ENCODE measurements at places on chromosomes 3 and 15.

DNA sequence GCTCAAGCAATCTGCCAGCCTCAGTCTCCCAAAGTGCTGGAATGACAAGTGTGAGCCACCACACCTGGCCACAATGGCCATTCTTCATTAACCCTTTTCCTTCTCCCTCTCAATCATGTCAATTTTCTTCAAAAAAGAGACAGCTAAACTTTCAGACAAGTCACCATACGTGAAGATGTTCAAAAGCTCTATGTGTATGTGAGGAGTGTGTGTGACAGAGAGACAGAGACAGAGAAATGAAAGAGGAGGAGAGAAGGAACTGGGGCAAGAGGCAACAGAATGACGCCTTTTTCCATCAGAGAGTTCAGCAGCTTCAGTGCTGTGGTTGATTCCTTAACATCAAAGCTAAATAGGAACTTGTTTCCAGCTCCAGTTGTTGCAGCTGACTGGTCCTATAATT lies 27.4 kb downstream of the OSBPL10 start:
- no peak for DNase-seq

GRCh38 chr3:47362701-47363100 lies 18.1 kb upstream of the PTPN23 start:
- DNase-seq: no peak

GRCh38 chr3:53708001-53708621 lies 138.1 kb downstream of the CHDH start:
- DNase-seq: no peak

DNA sequence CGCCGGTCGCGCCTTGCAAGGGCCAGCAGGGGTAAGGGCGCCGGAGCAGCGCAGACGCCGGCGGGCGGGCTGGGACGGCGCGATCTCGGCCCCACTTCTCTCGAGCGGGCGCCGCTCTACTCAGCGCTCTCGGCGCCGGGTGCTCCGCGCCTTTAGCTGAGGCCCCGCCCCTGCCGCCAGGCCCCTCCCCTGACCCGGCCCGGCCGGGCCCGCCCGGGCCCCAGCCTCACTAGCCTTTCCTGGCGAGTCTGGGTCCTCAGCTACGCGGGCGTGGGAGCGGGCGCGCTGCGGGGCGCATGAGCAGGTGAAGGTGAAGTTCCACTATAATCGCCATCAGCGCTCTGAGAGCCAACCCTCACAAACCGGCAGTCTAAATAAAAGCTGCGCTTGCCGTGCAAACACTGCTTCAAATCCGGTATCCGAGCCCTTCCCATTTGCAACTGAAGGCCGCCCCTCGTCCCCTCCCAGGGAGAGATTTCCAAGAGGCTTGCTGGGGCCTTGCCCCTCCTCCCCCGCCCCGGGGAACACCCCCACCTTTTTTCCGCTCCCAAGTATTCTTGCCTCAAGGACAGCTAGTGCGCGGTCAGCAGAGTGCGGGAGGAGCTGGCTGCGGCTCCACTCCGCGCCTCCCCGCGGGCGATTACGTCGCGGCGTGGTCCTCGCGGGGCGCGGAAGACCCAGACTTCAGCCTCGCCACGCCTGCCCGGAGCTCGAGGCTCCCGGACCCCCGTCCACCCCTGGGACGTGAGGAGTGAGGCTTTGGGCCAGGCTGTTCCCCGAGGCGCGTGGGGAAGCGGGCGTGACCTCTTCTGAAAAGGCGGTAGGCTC lies at the start of gene RPP25:
RPP25 (minus strand) TSS at position 125 of the 828 bp plus-strand sequence. CDS start 189 bp downstream, outside the sequence.
- peak; percentile 70 for DNase-seq

- DNase-seq: peak; percentile 73
Observed at GRCh38 chr15:89430530-89431341, 65.6 kb downstream of the RHCG start.

- DNase-seq: no peak
Observed at GRCh38 chr3:50673931-50674330, 796 bp upstream of the DOCK3 start.

DNA sequence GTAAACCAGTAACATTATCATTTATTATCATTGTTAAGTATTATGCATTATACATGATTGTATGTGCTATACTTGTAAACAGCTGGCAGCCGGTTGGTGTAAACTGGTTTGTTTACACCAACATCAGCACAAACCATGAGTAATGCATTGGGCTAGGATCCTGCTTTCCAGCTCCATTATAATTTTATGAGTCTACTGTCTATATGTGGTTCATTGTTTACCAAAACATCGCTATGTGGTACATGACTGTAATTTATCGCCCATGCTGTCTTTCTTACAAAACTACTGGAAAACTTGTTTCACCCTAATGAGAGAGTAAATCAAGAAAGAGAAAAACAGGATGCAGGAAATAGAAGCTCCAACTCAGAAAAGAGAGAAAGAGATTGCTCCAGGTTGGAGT lies 224.8 kb upstream of the CBLB start:
- no peak for DNase-seq

GRCh38 chr3:62378921-62379320 lies 5.6 kb upstream of the FEZF2 start:
- DNase-seq: no peak

- no peak for DNase-seq
Observed at GRCh38 chr15:63860155-63860554, 26.4 kb upstream of the HERC1 start.

DNA sequence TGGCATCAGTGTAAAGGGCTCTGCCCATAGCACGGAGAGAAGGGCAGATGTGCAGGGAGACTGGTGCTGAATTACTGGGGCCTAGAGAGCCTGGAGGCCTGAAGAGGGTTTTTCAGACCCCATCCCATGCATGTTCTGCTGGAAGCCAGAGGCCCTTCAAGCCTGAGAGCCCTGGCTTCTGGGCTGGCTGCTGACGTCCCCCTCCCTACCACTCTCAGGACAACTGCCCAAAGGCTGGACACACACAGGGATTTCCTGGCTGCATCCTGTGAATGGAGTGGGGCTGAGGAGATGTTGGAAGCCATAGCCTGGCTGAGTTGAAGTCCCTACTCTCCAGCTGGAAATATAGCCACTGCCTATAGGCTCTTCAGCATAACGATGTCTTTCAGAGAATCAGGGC lies 16.9 kb upstream of the DOCK3 start:
- DNase-seq: no peak

DNA sequence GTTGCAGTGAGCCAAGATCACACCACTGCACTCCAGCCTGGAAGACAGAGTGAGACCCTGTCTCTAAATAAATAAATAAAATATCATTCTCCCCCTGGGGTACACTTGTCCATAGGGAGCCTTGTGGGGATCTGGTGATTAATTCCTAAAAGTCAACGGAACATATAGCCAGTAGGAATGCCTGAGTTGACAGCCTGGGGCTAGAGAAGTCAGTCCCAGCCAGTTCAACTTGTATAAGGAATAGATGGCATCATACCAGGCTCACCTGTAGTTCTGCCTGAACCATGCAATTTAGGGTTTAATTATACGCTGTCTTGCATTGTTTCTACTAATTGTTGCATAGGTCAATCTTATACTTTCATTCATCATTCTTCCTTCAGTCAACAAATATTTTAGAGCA lies 5.9 kb upstream of the BOC start:
- DNase-seq: no peak

- DNase-seq: no peak
Observed at GRCh38 chr15:71629781-71630474, 180.4 kb upstream of the NR2E3 start.

- DNase-seq: no peak
Observed at GRCh38 chr3:42412526-42413155, 2.2 kb upstream of the LYZL4 start.

DNA sequence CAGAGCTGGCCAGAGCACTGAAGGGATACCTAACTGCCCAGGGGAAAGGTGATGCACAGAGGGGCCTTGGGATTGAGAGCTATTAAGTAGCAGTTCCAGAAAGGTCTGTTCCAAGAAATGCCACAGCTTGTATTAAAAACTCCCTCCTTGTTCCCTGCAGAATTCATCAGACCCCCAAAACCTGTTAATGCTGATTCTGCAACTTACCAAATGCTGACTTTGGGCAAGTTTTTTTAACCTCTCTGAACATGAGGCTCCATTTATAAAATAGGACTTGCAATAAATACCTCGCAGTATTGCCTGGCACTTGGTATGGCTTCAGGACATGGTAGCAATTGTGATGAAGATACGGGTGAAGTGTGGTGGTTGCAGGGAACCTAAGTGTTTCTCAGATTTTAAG lies 30.1 kb upstream of the SYNPR start:
- DNase-seq: no peak

GRCh38 chr15:47136236-47136635 lies 581.1 kb upstream of the SEMA6D start:
- no peak for DNase-seq

GRCh38 chr3:192880313-192880712 lies 37.3 kb downstream of the MB21D2 start:
- no peak for DNase-seq

- DNase-seq: no peak
Observed at GRCh38 chr15:51093839-51094605, 684 bp downstream of the TNFAIP8L3 start.

DNA sequence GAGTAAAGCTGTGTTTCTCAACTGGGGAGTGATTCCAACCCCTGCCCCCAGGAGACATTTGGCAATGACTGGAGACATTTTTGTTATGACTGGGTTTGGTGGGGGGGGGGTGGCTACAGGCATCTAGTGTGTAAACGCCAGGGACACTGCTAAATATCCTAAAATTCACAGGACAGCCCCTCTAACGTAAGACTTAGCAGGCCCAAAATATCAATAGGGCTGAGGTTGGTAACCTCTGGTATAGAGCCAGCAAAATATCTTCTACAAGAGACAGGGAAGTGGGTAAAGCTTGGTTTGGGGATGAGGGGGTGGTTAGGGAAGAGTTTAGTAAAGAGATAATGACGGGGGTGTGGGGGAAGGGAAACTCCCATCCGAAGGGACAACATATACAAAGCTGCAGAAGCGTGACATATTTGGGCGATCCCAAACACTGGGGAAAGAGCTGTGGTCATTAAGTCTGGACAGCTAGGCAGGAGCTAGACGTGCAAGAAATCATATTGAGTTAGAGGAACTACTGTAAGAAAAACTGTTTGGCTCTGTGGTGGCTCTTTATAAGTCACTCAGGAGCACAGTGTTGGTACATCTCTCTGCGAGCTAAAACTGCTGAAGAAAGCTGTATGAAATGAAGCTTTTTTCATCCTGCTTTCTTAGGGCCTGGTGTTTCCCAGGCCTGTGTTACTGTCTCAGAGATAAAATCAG lies 697 bp upstream of the TRIM69 start:
- no peak for DNase-seq

DNA sequence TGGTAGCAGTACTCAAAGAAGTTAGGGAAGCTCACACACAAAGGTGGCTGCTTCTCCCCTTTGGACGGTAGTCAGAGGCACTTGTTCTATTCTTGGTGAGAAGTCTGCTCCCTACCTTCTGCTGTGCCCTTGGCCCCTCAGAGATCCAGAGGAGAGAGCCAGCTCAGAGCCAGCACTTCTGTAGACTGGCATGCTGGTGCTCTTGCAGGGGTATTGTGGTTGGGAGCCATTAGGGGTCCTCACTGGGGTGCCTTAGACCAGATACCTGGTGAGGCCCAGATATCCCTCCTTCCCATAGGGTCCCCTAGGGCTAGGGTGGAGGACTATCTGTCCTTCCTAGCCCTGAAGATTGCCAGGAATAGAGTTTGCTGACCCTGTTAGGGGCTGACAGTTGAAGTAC lies 140.6 kb downstream of the EEFSEC start:
- no peak for DNase-seq

GRCh38 chr3:139521816-139522215 lies 17.7 kb downstream of the RBP1 start:
- no peak for DNase-seq

DNA sequence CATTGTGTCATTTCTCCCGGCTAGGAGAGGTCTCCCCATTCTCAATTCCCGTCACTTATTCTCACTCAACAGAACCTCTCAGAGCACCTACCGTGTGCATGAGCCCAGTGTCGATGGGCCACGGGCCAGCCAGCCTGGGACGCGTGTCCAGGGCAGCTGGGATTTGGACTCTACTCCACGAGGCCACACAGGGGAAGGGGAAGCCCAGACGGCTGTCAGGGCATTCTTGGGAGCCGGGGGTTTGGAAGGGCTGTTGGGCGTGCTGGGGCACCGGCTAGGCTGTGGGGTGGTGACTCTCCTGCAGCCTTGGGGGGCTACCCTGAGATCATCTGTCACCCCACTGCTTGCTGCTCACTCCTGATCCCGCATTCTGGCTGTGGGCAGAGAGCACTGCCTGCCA lies 41.7 kb upstream of the PCSK6 start:
- no peak for DNase-seq

DNA sequence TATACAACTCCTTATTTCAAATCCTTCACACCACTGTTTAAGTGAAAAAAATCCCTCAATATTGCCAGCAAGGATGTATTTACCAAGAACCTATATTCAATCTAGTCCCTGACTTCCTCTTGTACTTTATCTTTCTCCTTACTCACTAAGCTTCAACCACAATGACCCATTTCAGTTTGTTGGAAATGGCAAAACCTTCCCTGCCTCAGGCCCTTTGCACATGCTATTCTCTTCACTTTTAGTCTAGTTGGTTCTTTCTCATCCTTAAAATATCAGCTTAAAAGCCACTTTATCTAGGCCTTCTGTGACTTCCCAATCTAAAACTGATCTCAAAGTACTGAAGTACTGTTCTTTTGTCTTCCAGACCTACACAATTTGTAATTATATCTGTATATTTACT lies 81.3 kb upstream of the ACTC1 start:
- no peak for DNase-seq

DNA sequence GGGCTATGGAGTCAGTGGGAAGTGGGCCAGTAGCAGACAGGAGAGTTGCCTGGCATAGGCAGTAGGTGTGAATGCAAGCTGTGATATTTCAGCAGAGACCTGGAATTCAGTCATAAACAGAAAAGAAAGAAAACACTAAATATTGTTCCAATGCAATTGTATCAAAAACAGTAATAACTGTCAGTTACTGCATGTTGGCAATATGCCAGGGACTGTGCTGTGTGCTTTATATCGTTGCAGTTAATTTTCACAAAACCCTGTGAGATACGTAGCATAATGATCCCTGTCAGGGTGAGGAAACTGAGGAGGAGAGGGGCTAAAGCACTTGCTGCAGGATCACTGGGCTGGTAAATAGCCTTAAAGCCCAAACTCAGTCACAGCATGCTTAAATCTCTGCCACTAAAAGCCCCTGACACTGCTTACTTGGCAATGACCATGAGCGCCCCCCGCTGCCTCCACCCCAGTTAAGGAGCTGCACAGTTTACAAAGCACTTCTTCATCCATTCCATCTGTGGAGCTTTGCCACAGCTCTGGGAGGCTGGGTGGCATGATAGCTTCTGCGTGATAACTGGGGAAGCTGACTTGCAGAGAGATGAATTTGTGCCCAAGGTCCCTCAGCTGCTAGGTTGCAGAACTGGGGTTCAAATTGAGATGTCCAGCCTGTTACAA lies 3.9 kb downstream of the SLC6A1 start:
- no peak for DNase-seq

All from D721Med (cell line).